ENCODE measurements at places on chromosomes 16 and 17. TPM values are rescaled to one million over a fixed set of nuclear protein-coding genes. Genes with fewer than 3 reads are reported as not detected.

Gene KRT31
- not detected for total RNA-seq

Gene MILR1
- not detected for total RNA-seq

Gene ZNF319
- total RNA-seq, result 6.6 TPM

Gene KRT33B
- not detected for total RNA-seq

DNA sequence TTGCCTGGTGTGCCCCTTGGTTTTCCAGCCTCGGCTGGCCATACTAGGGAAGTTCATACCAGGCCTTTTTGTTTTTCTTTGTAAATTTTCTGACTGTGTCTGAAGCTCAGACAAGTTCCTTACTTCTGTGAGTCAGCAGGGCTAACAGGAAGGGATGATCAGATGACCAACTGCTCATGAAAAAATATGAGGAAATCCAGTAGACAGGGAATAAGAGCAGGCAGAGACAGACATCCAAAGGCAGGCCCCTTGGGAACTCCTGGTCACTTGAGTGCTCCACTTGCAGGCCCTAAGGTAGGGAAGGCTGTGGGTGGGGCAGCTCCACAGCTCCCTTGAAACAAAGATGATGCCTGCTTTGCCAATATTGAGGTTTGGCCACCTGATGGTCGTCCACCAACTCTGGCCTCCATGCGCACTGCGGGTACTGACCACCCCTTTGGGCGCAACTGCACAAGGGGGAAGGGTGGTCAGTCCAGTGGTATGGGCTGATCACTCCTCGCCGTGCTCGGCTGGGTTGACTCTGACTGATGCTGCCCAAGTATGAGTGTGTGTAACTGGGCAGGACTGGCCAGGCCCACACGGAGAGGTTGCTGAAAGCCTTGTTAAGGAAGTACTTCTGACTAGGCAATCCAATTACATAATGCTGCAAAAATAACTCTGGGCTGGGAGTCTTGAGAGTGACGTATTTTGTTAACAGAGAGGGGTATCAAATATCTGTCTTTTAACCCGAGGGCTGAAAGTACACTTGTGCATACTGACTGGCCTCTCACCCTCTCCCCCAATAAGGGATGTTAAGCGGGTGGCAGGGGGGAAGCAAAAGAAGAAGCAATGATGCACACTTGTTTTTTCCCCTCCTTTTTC, 20.8 kb upstream of the ZFHX3 start:
- peaks cover 64% of the 10 kb centered on the region for H3K27me3 ChIP-seq
- no peak overlapping the region for H3K27ac ChIP-seq
- DNase-seq, result no peak
- peaks cover 2% of the 10 kb centered on the region for H3K4me1 ChIP-seq
- no peaks in the 10 kb centered on the region for H3K36me3 ChIP-seq
- H3K4me3 ChIP-seq, result no peak overlapping the region

GRCh38 chr17:59510611-59511010, 54.8 kb upstream of the DHX40 start:
- H3K27me3 ChIP-seq, result no peaks in the 10 kb centered on the region
- H3K4me1 ChIP-seq, result no peaks in the 10 kb centered on the region
- DNase-seq, result no peak
- H3K27ac ChIP-seq, result no peak overlapping the region

DNA sequence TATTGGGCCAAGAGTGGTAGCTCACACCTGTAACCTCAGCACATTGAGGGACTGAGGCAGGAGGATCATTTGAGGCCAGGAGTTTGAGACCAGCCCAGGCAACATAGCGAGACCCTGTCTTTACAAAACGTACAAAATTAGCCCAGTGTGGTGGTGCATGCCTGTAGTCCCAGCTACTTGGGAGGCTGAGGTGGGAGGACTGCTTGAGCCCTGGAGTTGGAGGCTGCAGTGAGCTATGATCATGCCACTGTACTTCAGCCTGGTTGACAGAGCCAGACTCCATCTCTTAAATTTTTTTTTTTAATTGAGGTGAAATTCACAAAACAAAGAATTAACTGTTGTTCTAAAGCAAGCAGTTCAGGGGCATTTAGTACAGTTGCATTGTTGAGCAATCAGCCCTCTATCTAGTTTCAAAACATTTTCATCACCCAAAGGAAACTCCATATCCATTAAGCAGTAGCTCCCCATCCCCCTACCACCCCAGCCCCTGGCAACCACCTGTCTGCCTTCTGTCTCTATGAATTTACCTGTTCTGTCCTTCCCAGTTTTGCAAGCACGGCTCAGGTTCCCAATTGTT, 15.6 kb downstream of the SNX29 start:
- DNase-seq, result no peak
- no peaks in the 10 kb centered on the region for H3K27me3 ChIP-seq
- no peaks in the 10 kb centered on the region for H3K4me1 ChIP-seq

GRCh38 chr16:29837841-29838240, 17.6 kb downstream of the MVP start:
- H3K4me3 ChIP-seq, result no peak overlapping the region
- no peaks in the 10 kb centered on the region for H3K27me3 ChIP-seq
- H3K27ac ChIP-seq, result no peak overlapping the region
- no peak for DNase-seq
- H3K36me3 ChIP-seq, result no peaks in the 10 kb centered on the region
- peaks cover 2% of the 10 kb centered on the region for H3K4me1 ChIP-seq
